ENCODE measurements at places on chromosomes 12 and 14.
A peak's percentile ranks its signal among the peaks of the same experiment; 100 is the strongest.

- DNase-seq, result no peak
Observed at GRCh38 chr12:31225656-31226535, 100.1 kb downstream of the SINHCAF start.

DNA sequence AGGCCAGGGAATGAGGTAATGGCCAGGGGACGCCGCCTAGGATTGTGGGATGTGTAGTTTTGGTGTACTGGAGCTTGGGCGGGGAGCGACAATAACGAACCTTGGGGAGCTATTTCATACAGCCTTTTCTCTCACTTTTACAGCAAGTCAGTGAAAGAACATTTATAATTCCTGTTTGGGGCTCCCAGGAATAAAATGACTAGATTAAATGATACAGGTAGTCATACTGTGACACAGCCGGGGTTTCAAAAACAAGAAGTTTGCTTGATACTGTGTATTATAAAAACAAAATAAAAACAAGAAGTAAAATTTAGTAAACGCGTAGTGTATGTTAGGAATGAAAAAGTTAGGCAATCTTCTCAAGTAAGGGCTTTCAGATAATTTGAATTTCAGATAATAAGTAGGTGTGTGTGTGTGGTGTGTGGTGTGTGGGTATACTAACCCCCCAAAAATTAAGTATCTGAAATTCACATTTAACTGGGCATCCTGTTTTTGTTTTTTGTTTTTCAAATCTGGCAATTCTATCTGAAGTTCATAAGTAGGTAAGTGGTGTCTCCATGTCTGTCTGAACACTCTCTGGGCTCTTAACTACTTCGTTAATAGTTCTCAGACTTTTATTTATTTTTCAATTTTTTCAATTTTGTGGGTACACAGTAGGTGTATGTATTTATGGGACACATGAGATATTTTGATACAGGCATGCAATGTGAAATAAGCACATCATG, 458 bp upstream of the DCTN2 start:
- no peak for DNase-seq

DNA sequence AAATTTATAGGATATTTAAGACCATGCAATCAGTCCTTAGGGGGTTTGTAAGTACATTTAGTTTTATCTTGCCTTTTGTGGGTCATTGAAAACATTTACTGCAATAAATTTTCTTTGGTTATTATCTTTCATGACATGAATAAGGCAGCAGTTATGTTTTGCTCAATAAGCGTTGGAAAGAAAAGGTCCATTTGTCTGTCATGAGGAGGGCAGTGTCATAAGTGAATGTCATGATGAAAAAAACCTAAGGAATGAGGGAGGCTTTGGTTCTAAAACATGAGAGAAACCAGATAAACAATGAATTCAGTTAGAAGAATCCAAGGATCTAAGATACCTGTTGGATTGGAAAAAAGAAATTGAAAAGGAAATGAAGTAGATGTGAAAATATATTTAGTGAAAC, 209.4 kb downstream of the NAV3 start:
- no peak for DNase-seq

- no peak for DNase-seq
Observed at GRCh38 chr12:28517101-28517500, 326.8 kb downstream of the CCDC91 start.

GRCh38 chr12:64065881-64066451, 156.1 kb downstream of the KICS2 start:
- no peak for DNase-seq

DNA sequence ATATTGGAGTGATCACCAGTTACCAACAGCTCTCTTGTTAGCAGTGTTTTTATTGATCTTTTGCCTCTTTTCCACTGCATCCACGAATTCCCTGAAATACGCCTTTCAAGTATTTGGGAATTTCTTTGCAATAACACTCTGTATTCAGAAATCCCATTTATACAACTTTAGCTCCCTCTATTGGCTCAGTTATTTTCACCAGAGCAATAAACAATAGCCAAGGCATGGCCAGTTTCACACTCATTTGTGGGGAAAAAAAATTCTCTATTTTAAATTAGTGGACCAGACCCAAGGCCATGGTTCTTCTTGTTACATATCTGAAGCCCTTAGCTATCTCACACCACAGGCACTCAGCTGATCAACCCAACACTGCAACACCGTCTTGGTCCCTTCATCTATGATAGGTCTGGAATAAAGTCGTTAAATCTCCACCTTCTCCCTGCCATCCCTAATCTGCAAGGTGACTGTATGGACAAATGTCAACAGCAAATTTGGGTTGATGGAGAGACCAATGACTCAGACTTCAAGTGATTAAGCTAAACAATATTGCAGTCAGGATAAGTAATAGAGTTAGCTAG, 92.4 kb upstream of the TMEM260 start:
- DNase-seq, result peak; percentile 4

DNA sequence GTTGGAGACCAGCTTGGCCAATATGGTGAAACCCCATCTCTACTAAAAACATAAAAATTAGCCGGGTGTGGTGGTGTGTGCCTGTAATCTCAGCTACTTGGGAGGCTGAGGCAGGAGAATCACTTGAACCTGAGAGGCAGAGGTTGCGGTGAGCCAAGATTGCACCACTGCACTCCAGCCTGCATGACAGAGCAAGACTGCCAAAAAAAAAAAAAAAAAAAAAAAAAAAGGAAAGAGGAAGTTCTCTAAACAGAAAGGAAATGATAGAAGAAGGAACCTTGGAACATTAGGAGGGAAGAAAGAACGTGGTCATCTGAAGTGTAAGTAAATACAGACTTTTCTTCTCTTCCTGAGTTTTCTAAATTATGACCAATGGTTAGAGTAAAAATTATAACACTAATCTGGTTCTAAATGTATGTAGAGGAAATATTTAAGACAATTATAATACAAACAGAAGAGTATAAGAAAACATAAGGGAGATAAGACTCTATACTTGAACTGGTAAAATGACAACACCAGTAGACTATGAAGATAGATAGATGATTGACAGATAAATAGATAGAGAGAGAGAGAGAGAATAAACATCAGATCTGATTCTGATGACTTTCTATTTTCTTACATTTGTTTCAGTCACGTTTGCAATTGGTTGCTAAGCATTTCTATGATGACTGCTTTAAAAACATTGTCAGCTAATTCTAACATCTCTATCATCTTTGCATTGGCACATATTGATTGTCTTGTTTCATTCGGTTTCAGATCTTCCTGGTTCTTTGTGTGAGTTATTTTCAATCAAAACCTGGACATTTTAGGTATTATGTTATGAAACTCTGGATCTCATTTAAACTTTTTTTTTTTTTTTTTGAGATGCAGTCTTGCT, 12.9 kb upstream of the CORO1C start:
- no peak for DNase-seq

DNA sequence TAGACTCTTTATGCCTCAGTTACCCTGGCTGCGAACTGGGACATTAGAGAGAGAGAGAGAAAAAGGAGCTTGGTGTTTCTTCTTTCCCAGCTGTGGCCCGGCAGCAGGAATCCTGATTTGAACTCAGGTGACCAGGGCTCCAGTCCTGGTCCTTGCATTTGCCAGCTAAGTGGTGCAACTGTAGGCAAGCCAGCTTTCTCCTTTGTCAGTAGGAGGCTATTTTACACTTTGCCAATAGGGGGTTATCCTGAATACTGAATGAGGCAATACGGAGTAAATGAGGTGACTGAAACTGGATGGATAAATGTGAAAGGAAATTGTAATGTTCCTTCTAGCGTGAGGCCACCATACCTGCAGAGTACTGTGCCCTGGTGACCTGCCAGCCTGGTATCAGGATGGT, 27.8 kb downstream of the KCNA5 start:
- no peak for DNase-seq

- DNase-seq, result no peak
Observed at GRCh38 chr14:101761881-101762529, 496 bp downstream of the PPP2R5C start.

DNA sequence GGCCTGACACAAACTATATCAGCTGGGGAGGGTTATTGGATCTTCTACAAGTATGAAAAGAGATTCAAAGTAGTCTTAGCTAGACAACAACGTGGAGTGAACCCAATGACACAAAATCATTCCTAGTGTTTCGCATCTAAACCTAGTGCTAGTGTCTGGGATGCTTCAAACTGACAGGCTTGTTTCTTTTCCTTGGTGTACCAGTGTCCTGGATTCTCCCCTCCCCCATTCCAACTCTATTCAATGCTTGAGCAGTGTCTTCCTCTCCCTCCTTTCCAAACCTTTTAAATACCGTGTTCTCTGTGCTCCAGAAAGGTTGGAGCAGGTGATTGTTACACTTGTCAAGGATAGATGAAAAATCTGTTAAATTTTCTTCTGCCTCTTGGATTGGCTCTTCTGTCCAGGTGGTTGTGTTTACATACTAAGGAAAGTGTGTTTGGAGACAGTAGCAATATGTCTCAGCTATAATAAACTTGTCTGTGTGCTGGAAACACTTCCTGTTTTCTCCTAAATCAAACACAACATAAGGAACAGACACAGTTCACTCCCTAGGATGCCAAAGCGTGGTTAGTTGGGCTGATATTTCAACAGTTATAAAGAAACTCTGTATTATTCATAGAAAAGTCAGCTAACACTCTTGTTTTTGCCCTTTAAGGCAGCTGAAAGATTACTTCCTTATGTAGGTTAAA, 14.4 kb upstream of the GUCY2C start:
- no peak for DNase-seq

DNA sequence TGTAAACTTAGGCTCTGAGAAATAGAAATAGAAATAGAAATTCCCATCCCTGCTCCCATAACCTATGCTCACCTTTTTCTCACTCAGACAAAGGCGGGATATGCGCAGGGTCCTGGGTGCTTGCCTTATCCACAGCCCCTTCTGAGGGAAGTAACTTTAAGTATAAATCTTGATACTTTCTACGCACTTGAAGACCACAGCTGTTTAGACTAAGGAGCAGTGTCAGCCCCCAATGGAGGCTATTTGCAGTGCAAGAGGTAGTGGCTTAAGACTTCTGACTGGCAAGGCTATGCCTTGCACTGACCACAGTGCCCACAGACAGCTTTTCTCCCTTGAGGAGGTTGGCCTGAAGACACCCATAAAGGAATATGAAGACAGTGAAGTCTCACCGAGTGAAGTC, 35.2 kb downstream of the ASCL1 start:
- DNase-seq, result no peak

GRCh38 chr14:50186107-50186506, 45.3 kb downstream of the SOS2 start:
- DNase-seq, result no peak

DNA sequence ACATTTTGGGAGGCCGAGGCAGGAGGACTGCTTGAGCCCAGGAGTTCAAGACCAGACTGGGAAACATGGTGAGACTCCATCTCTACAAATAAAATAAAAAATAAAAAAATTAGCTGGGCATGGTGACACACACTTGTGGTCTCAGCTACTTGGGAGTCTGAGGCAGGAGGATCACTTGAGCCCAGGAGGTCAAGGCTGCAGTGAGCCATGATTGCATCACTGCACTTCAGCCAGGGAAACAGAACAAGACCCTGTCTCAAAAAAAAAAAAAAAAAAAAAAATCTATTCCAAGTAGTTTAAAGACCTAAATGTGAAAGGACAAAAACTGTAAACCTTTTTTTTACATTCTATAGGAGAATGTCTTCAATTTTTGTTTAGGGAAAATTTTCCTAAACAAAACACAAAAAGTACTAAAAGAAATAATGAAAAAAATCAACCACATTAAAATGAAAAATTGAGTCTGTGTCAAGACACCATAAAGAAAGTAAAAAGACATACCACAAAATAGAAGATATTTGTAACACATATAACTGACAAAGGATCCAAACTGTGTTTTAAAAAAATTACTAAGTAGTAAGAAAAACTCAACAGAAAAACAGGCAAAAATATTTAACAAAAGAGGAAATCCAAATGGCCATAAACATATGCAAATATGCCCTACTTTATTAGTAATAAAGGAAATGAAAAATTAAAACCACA, 17.0 kb downstream of the TMEM116 start:
- DNase-seq, result no peak

DNA sequence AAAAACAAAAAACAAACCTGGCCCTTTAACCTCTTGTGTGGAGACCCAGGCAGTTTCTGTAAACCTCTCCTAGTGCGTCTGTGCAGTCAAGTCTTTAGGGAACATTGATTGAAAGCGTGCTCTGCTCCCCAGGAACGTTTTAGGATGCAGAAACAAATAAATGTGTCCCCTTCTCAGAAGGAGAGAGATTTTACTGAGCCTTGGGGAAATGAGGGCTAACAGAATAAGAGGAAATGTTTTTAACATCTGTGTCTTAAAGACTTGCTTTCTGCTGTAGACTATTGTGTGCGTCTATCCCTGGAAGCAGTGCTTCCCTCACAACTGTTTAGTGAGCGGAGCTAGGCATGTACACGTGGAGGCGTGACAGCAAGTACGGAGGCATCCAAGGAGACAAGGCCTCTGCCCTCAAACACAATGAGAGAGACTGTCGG, 54.3 kb downstream of the TECPR2 start:
- no peak for DNase-seq

DNA sequence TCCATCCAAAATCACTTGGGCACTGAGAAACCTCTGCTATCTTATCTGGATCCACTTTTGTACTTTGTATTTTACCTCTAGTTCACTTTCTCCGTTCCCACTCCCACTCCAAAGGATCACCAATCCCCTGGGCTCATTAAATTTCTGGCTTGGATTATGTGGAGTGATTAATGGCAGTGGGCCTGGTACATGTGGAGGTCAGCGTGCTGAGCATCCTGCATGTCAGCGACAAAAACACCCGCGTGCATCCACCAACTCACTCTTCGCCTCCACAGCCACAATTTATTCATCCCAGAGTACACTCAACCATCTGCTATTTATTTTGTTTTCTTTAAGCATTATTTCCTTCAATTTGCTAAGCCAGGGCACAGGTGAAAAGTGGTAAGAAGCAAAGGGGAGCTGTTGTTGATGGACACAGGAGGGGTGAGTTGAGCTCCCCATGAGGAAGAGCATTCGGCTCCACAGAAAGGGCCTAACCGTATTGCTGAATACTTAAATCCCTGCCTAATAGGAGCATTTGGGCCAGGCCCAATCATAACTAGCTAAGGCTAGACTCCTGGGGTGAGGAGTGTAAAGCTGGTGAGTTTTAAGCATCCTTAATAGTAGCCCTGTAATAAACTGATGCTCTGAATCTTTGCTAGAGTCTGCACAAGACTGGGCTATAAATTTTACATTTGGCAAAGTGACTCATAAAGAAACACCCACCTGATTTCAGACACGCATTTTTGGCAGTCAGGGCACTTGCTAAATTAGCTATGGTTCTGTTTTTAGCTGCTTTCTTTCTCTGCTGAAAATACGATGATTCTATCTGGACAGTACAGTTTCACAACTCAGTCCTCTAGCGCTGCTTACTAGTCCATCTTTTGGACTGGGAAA, 137.8 kb downstream of the SLC25A21 start:
- peak; percentile 90 for DNase-seq

Measured in astrocyte of the cerebellum (primary cell).